ENCODE measurements at places on chromosomes 12 and 14.

DNA sequence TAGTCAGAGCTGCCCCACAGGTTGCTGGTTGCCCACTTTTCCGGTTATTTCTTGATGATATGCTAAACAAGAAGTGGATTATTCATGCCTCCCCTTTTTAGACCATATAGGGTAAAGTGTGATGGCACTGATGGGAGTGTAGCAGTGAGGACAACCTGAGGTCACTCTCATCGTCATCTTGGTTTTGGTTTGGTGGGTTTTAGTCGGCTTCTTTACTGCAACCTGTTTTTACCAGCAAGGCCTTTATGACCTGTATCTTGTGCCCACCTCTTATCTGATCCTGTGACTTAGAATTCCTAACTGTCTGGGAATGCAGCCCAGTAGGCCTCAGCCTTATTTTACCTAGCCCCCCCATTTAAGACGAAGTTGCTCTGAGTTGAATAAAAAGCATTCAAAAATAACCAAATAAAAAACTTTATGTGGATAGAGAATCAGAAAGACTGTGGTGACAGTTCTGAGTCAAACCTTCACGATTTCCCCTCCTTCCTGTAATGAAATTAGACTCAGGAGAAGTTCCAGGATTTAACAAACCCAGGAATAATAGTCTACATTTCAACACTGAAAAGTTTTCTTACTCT, 144.2 kb downstream of the PAWR start:
- DNase-seq, result no peak

GRCh38 chr12:2250797-2251196, 198.0 kb downstream of the CACNA1C start:
- no peak for DNase-seq

DNA sequence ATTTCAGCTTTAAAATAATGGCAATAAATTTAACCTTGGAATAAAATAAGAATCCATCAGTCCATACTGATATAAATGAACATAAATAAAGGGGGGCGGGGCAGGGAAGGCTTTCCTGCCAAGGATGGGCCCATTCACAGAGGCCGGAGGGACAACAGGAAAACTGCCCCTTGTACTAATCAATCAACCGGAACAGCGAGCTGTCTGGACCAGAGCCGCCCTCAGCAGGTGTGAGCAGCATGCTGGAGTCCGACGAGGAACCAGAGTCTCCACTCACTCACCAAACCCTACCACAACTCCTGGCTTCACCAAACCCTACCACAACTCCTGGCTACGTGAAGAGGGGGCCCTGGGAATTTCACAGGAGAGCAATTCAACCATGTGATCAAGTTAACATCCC, 51.3 kb downstream of the RIMBP2 start:
- DNase-seq, result no peak

- DNase-seq, result no peak
Measured at GRCh38 chr14:61577506-61577931, 117.8 kb upstream of the HIF1A start.

DNA sequence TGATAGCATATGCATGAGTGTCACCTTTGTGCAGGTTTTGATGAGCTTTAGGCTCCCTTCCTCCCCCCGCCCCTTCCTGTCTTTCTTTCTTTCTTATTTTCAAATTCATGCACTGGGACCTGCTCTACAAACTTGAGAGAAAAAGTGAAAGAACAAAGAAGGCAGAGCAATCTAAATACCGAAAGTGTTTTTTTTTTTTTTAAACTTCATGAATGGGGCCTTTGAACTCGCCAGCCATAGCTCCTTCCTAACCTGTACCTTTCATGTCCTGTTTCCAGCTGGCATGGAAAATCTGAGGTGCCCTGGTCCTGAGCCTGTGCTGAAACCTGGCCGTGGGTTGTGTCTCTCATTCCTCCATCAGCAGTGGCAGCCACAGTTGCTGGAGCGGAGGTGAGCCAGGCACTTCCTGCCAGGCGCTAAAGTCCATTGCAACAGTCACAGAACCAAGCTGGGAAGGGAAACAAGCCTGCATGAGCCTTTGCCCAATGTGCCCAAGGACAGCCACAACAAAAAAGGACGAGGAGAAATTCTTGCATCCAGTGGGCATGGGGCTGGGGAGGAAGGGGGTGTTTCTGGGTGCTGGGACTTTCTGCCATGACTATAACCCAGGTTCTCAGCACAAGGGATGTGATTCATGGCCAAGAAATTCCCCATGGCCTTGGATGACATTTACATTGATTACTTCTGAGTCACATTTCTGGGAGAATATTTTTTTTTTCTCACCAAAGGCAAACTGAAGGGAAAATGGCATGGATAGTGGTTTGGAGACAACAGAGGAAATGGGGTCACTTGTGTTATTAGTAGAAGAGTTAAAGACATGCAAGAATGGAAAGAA, 102.7 kb downstream of the TMEM30B start:
- DNase-seq, result no peak

DNA sequence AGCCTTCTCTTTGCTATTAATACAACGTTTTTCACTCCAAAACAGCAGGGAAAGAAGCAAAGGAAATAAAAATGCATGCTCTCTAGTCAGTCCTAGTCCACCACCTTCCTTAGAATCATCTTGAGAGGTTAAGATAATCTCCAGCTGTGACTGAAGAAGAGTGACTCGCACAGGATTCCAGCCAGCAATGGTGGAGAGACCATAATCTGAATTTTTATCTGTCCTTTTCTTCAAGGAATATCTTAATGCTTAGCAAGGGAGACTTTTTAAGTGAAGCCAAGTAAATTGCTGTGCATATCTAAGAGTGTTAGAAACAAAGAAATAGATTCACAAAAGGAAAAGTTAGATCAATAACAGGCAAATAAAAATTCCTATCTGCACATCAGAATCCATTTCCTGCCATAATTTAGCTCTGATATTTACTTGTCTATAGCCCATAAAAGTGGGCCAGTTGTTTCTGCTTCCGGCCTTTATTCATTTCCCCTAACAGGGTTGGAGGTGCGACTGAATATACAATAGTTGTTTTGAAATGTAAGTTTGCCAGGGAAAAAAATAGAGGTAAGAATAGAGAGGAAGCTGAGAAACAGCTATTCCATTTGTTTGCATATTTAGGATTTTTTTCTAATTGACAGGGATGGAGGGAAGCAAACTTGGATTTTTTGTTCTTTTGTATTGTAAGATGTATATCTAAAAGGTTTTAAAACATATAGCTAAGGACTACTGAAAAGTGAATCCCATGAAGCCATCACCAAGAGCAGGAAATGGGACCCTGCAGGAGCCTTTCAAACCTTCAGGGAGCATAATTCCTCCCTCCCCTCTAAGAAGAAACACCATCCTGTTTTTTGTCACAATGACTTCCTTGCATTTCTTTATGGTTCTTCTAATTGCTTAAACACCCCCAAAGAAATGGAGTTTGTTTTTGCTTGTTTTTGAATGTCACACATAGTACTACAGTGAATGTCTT, 154.0 kb downstream of the ITPR2 start:
- DNase-seq, result no peak

Measured in COR-L47 (cell line).